ENCODE measurements at places on chromosomes 2 and 18. TPM values are rescaled to one million over a fixed set of nuclear protein-coding genes. Genes with fewer than 3 reads are reported as not detected.

The G6PC2 gene
- total RNA-seq = not detected

The SERPINB11 gene
- not detected for total RNA-seq

The MYO7B gene
- total RNA-seq = under 0.01 TPM

The CIB4 gene
- not detected for total RNA-seq

The DLX1 gene
- not detected for total RNA-seq
